ENCODE measurements at places on chromosomes 3 and 15.

GRCh38 chr3:14980689-14981088 is 33.3 kb downstream of the NR2C2 start:
- DNase-seq: no peak

DNA sequence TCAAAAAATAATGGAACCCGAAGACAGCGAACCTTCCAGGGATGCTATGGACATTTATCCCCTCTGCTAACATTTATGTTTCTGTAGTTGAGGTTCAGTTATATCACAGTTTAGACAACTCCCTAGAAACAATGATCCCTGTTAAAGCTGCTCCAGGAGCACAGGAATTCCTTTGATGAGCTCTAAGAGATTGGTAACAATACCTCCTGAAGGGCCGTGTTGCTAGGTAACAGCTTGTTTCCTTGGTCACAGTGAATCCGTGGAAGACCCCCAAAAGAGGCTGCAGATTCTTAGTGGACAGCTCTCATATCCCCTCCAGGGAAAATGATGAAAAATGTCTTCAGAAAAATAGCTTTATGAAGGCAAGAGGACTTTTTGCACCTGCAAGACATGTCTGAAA is 160.2 kb downstream of the SERPINI1 start:
- no peak for DNase-seq

- DNase-seq: no peak
These were observed 619.9 kb upstream of the SUCLG2 start for GRCh38 chr3:68274286-68274685.

DNA sequence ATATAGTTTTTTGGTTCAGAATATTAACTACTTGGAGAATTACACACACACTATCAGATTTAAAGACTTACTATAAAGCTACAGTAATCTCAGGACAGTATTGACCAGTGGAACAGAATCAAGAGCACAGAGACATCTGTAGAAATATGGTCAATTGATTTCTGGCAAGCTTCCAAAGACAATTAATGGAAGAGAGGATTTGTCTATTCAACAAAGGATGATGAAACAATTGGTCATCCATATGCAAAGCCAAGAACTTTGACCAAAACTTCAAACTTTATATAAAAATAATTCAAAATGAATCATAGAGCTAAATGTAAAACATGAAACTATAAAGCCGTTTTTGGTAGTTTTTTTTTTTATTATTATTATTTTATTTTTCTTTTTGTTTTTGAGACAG is 29.8 kb upstream of the MB21D2 start:
- DNase-seq: no peak

- DNase-seq: no peak
These were observed 696.0 kb downstream of the ZNF385D start for GRCh38 chr3:21055015-21055414.

- no peak for DNase-seq
These were observed 11.5 kb upstream of the CMTM8 start for GRCh38 chr3:32226875-32227500.

GRCh38 chr3:170643831-170644230 is 58.0 kb upstream of the SLC7A14 start:
- no peak for DNase-seq

DNA sequence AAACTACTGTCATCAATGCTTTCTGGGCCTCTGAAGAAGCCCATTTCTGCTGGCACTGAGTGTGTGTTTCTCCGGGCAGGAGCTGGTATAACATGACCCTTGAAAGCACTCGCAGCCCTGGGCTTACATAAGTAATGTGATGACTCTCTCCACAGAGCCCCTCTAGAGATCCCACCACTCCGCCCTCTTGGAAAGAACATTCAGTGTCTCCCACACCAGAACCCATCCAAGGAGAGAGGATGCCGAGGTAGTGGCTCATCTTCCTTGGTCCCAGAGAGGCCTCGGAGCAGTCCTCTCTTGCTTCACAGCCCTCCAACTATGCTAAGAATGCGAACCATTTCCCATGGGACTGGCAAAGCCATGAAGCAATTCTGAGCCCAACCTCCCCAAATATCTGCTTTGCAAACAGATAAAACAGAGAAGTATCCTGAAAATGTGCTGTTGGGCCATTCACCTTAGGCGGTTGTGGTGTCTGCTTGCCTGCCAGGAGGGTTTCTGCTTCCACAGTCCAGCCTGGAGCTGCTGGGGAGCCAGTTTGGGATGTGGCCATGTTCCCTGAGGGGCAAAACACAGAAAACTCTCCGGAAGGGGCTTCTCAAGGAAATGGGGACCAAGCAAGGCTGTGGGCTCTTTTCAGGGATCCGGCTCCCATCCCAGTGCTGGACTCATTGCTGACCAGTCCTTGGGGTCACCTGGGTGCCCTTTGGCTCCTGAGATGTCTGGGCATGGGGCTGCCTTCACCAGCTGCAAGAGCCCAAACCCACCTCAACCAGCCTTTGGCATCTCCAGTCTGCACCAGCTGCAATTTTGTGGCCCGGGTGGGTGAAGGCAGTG is 47.3 kb downstream of the AMOTL2 start:
- peak; percentile 82 for DNase-seq

DNA sequence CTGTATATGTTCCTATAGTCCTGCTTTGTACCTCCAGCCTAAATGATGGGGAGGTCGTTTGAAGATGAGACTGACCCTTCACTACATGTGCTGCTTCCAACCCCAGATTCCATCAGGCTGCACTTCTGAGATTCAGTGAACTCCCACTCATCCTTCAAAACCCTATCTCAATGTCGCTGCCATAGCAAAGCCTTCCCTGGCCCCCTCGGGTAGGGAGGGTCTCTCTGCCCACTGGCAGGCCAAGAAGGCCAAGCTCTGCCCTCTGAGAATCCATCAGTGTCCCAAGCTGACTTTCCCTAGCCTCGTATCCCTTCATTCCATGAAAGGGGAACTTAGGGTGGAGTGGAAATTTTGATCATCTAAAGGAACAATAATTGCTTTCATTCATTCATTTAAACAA is 35.4 kb downstream of the TPRA1 start:
- no peak for DNase-seq

GRCh38 chr3:122636697-122637096 is 43.9 kb upstream of the PARP14 start:
- DNase-seq: no peak

DNA sequence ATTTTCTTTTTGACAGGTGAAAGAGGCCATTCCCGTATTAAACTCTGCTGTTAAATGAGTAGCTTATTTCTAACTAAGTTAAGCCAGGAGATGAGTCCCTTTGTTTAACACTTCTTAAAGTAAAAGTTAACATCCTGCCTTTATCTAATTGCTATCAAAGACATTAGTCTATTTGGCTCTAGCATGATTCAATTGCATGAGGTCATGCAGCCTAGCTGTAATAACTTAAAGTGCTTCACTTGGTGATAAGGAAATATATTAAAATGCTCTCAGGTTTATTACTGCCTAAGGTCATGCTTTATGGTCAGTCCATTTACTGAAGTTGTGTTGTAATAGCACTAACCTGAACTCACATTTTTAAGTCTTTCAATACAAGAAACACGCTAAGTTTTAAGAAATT is 82.3 kb upstream of the MLF1 start:
- no peak for DNase-seq

GRCh38 chr15:39340903-39341645 is 239.8 kb upstream of the THBS1 start:
- no peak for DNase-seq

DNA sequence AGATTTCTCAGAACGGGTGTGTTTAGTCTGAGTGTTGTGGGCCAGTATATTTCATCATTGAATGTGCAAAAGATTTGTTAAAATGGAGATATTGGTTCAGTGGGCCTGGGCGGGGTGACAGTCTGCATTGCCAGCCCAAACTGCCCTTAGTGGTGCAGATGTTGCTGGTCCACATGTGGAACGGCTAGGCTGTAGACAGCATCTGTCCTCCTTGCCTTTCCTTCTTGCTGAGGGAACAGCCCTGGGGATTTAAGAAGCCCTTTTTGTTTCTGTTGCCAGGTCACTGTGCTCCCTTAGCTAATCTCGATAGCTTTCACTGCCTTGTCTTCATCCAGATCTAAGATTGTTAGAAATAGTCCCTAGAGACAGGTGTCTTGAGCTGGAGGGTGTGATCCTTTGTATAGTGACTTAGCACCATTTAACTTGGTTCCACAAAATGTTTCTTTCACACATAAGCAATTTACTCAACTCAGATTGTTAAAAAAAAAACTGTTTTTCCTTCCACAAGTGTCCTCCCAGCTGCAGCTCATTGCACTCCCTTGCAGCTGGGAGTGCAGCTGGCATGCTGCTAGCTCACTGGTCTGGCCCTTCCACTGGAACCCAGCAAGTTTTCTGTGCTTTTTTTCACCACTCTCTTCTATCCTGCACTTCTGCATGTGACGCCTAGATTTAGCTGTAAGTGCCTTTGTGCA is 37.5 kb downstream of the GAP43 start:
- DNase-seq: no peak

GRCh38 chr3:23487015-23487414 is 283.9 kb downstream of the UBE2E2 start:
- DNase-seq: no peak

GRCh38 chr3:28905798-28906197 is 375.1 kb upstream of the RBMS3 start:
- DNase-seq: no peak

DNA sequence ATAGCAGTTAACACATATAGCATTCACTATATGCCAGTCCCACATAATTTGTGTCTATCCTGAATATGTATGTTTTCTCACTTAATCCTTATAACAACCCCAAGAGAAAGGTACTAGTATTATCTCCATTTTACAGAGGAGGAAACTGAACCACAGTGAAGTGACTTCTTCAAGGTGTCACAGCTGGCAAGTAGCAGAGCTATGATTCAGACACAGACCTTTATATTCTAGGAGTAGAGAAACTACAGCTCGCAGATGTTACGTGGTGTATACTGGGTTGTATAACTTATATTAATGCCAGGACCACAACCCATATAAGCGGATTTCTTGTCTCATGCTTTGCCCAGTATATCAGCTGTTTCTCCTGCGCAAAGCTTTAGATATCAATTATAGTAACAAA is 29.5 kb upstream of the ICE2 start:
- DNase-seq: no peak

- DNase-seq: no peak
These were observed 154.2 kb downstream of the MECOM start for GRCh38 chr3:169509359-169509758.

DNA sequence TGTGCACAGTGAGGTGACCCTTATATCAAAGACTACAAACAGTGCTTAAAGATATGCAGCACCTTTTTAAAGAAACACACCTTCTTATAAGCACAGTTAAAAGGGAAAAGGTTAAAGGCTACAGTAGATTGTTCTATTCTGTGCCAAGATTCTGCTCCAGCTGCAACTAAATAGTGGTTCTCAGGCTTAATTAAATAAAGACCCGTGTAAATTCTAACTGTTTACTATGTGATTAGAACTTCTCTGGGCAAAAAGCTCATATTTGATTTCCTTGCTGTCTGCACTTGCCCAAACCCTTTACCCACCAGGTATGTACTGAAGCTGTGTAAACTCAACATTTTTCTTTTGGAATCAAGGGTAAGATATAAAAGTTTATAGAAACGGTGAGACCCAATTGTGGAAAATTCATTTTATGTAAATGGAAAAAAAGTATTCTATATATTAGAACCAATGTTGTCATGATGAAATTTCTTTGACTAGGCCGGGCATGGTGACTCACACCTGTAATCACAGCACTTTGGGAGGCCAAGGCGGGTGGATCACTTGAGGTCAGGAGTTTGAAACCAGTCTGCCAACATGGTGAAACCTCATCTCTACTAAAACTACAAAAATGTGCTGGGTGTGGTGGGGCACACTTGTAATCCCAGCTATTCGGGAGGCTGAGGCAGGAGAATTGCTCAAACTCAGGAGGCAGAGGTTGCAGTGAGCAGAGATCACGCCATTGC is 230.6 kb downstream of the MECOM start:
- no peak for DNase-seq

DNA sequence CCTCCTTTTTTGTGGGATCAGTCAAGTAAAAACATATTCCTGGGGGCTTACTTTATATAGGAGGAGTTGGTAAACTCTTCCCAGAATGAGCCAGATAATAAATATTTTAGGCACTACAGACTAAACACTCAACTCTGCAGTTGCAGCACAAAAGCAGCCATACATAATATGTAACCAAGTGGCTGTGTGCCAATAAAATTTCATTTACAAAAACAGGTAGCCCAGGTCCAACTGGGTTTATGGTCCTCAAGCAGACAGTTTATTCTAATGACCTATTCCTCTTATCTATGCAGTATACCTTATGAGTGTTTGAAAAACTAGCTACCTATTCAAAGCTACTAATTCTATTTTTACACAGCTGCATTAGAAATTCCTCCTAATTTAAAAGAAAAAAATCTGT is 61.8 kb downstream of the FAIM start:
- no peak for DNase-seq

DNA sequence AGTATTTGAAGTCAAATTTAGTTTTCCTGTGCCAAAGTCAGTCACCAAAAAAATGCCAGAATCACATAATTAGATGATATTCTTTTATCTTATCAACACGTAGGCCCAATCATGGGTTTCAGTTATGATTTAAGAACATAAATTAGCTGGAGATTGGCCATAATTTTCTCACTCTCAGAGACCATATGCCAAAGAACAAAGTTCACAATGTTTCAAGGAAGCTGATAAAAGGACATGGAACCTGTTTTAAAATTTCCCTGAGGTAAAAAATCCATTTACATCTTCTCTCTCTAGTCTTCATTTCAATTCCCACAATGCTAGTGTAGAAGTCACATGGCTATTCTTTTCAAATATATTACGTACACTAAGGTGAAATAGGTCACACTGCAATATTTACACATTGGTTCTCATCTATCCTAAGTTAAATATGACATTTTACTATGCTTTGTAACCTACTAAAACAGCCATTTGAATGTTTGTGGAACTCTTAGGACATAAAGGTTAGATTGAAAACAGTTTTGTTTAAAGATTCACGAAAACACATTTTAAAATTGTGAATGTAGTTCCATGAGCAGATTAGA is 42.7 kb upstream of the DCUN1D1 start:
- no peak for DNase-seq

DNA sequence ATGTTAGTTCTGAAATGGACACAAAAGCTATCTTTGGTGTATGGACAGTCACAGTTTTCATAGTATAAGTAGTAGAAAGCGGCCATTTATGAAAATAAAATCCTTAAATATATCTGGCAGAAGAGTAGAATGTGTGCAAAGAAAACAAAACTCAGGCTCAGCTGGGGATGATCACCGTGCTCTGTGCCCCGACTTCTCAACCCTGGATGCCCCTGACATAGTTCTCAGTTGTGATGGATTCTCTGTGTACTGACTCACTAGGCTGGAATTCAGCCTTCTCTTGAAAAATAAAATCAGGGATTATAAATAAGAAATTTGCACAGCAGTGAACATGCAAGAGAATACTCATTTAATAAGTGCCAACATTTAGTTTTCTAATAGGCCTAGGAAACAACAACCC is 925.1 kb upstream of the NR2F2 start:
- DNase-seq: peak; percentile 21

- DNase-seq: no peak
These were observed 22.8 kb upstream of the TRIM59 start for GRCh38 chr3:160472344-160472743.

- DNase-seq: no peak
These were observed 70.5 kb upstream of the SEC13 start for GRCh38 chr3:10391391-10391790.

GRCh38 chr3:113968986-113969385 is 21.2 kb downstream of the ZDHHC23 start:
- no peak for DNase-seq

- DNase-seq: no peak
These were observed 53.8 kb downstream of the CMTM6 start for GRCh38 chr3:32448686-32449474.

All from AG08396 (cell line).